ENCODE measurements at places on chromosomes 2 and 18. TPM values are rescaled to one million over a fixed set of nuclear protein-coding genes. Genes with fewer than 3 reads are reported as not detected.

The FRZB gene
- total RNA-seq = 3.6 TPM

The TWIST2 gene
- total RNA-seq = not detected

GRCh38 chr18:56402872-56403516 is 235.4 kb downstream of the TXNL1 start:
- peak; percentile 82 for DNase-seq

DNA sequence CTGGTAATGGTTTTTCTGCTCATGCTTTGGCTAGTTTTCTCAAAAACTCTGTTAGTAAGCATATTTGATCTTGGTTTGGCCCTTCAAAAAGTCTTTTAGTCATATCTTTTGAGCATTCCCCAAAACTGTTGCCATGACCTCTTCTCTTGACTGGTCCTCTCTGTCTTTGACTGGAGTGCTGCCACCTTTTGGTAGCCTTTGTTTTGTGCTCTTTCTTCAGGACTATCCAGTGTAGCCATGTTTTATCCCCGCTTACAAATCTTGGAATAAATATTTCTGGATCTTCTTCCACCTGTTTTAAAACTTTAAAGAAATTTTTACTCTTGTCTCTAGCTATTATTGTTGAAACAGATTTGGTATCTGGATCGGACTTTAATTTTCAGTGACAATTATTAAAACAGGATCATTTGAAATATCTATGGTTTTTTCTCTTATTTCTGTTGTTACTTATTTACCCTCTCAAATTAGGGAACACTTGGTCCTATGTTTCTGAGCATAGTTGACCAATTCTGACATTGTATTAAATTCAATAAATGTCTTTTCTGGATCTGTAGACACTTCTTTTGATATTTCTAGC is 965 bp upstream of the ELOA2 start:
- DNase-seq = peak; percentile 47

GRCh38 chr18:24306201-24306600 is 91.4 kb downstream of the OSBPL1A start:
- DNase-seq = no peak

DNA sequence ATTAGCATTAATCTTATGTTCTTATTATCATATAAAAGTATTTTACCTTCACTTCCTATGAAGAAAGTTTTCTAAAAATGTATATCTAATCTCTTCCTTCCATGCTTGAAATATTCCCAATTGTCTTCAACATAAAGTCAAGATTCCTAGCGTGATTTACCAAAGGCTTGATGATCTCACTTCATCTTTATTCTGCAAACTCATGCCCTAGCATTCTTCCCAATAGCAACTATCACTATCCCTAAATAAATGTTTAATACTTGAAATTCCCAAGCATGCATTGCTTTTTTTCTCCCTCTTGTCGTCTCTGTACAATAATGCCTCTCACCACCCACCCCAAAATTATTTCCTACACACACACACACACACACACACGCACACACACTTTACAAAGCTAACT is 125.8 kb downstream of the VWC2L start:
- no peak for DNase-seq

DNA sequence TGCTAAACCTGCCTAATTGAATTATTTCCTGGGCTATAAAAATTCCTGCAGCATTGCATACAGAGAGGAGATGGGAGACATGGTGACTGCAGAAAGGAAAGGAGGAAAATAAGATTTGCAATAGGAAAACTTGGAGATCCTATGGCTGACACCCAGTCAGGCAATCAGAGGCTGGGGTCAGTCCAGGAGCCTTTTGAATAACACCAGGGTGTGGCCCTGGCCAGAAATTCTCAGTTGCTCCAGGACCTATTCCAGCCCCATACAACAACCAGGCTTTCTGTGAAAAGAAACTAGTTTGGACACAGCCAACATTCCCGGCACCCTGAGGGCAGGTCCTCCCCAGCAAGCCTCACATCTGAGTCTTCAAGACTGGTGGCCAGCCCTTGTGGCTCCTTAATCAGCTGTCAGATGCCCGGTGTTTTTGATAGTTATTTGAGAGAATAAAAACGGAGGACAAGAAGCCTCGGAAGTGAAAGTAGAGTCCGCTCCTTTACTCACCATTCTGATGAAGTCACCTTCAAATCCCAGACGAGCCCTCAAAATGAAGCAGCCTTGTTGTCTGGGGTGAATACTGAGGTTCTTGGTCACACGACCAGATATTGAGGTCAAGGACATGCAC is 31.1 kb upstream of the GMCL1 start:
- DNase-seq = peak; percentile 11

GRCh38 chr2:210443527-210443926 is 33.0 kb downstream of the LANCL1 start:
- DNase-seq = no peak

GRCh38 chr2:181563101-181563692 is 93.7 kb downstream of the CERKL start:
- DNase-seq = no peak

DNA sequence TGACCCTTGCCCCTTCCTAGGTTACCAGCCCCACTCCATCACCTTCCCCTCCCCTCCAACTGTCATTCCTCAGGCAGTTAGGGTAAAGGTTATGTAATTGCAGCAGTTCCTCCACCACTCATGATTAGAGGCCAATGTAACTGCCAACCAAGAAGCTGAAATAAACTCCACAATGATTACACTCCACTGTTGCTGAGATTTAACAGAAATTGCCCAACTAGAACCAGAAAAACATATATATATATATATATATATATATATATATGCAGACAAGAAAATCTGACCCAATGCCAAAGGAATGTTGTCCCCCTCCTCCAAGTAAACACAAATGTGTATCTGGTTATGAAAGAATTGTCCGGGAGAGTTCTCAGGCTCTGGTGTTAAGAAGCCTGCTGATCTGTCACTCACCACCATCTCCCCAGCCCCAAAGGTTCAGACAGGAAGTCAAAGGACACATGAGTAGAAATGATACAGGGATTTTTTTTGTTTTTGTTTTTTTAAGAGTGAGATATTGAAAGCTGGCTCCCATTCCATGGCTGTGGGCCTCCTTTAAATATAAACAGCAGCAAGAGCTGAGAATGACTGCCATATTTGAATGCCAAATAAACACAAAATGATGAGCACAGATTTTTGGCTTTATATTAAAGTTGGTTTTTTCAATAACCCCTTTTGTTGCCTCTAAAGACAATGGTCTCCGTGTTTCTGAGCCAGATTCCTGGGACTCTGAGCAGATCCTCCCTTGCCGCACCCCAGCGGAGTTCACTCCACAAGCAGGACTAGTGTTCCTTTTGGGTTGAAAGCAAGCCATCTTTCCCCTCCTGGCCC is 127.2 kb upstream of the MAPRE2 start:
- no peak for DNase-seq

DNA sequence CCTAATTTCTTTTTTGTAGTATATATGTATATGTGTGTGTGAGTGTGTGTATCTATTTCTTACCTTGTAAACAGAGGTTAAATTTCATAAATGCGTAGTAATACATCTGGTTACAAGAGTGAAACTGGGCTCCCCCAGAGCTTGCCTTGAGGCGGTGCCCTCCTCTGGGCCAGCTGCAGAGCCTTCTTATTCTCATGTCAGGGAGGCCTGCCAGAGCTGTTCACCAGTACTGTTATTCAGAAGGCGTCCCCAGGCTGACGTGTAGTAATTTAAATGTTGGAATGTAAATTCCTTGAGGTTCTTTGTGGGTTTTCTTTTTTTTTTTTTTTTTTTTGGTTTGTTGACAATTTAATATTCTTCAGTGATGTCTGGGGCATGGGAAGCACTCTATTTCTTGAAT is 11.2 kb downstream of the COPS8 start:
- DNase-seq = no peak

DNA sequence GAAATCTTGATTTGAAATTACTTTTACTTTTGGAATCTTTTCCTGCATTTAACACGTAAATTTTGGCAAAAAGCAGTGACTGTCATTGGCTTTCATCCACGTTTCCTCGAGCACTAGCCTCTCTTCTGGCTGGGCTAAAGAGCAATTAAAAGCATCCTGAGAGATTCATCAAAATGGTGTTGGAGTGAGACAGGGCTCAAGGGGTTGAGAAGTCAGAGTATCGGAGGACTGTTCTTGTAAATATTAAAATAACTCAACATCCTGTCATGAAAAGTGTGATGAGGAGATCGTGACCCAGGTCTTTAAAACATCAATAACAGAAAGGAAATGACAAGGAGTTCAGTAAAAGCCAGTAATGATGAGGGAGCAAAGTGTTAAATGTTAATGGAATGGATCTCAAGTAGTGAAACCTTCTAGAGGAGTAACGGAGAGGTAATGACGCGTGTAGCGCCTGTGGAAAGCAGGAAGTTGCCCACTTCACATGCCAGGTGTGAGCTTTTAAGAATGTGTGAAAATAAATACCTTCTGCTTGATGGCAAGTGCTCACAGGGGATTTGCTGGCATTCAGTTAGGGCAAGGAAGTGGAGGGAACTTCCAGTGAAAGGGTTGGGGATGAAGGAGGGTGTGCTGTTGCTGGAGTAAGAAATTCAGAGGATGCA is 754.4 kb downstream of the ADCYAP1 start:
- no peak for DNase-seq

DNA sequence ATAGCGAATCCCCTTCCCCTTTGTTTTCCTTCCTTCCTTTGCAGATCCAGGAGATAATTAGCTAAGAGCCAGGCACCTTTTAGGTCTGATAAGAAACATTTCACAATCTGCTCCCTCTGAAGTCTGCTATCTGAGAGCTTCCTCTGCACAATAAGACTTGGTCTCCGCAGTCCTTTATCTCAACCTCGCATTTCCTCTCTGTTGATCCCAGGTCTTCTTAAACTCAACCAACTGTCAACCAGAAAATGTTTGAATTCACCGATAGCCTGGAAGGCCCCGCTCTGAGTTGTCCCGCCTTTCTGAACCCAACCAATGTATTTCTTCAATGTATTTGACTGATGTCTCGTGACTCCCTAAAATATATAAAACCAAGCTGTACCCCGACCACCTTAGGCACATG is 78.4 kb upstream of the CTDP1 start:
- DNase-seq = no peak

DNA sequence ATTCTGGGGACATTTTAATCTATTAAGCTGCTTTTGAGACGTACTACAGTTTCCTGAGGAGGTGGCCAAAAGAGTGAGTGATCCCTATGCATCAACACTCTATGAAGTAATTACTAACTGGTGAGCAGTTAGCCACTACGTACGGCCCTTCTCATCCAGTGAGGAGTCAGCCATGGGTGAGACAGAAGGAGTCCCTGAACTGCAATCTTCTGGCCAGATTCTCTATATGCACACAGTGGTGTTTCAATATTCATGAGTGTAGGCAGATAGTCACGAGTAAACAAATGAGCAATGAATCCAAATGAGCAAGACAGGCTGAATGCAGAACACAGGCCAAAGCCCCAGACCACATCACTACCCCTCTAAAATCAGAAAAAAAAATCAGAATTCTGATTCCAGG is 29.8 kb upstream of the TMEM214 start:
- DNase-seq = no peak
